ENCODE measurements at places on chromosomes 6 and 20.

- DNase-seq, result no peak
Measured at GRCh38 chr6:80641591-80641990, 535.1 kb downstream of the BCKDHB start.

DNA sequence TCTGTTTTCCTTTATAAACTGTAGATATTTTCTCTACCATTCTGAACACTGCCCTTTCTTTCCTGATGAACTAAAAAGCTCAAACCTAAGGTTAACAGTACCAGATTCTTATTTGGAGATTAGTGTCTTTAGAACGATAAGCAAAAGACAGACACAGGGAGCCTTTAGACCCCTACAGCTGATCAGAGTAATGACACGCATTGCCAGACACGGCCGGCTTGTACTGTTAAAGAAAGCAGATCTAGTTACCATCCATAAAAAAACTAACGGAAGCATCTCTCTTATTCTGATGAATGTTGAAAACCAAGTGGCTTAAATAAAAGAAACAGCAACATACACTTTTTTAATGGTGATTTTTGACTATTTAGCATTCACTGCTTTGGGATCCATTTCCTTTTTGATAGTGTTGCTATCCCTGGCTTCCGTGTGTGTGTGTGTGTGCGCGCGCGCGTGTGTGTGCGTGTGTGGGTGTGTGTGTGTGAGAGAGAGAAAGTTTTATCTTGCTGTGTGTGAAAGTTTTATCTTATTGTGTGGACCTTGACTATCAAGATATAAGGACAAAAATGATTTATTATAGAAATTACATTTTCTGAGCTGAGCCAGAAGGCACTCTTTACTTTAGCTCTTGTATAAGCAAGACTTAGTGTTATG is 95.6 kb upstream of the SLC35B3 start:
- no peak for DNase-seq

- no peak for DNase-seq
Measured at GRCh38 chr20:417801-418342, 9.8 kb downstream of the RBCK1 start.

GRCh38 chr6:100761841-100762240 is 119.3 kb downstream of the ASCC3 start:
- no peak for DNase-seq

- DNase-seq, result no peak
Measured at GRCh38 chr6:108029226-108029921, 45.2 kb downstream of the OSTM1 start.
